ENCODE measurements at places on chromosomes 5 and 9.

DNA sequence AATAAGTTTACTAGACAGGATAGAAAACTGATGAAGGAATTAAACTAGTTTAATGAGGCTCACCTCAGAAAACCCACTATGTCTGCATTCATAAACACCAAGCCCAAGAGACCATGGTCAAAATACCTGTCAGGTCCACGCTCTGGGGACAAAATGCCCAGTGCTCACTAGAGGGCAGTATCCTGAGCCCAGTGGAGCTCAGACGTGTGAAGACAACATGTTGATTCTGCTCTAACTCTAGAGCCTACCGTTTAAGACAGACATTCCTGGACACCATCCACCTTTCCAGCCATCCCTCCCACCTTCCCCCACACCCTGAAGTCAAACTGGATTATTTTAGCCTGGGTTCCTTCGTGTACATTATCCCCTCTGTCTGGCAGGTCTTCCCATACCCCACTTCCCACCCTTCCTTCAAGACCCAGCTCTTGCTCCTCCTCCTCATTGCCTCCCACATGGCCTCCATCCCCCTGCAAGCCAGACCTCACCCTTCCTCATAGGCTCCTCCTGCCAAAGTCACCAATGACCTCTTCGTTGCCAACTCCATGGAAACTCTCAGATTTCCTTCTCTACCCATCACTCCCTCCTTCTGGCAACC lies 142.3 kb upstream of the FSTL4 start:
- no peak for DNase-seq

DNA sequence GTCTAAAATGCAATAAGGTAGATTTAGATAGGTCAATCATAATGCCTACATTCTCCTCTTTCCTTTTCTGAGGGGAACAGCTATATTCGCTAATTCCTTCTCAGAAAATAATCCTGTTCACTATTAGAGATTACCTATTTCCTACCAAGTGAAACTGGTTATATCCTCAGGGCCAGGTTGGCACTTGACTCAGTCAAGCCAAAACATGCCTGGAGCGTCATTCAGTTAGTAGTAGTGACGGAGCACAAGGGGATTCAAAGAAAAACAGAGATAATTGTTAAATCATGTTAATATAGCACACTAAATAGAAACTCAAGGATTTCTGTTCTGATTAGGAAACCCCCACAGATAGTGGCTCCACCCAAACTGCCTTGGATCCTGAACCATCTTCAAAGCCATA lies 515.4 kb upstream of the PTPRD start:
- no peak for DNase-seq

GRCh38 chr5:159657771-159658170 lies 258.5 kb upstream of the ADRA1B start:
- DNase-seq, result no peak

DNA sequence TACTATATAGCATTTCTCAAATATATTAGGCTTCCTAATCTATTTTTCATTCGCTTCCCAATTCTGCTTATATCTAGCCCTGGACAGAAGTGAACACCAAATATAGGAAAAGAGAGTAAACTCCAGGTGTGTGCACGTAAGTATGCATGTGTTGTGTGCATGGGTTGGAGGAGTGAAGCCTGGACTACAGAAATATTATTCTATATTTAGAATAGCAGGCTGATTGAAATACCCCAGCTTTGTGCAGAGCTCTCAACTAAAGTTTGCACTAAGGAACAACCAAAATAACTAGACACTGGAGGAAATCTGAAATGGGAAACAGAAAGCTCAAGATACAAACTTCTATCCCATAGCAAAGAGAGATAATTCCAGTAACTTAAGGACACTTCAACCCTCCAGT lies 198.8 kb downstream of the MARCHF11 start:
- DNase-seq, result no peak

DNA sequence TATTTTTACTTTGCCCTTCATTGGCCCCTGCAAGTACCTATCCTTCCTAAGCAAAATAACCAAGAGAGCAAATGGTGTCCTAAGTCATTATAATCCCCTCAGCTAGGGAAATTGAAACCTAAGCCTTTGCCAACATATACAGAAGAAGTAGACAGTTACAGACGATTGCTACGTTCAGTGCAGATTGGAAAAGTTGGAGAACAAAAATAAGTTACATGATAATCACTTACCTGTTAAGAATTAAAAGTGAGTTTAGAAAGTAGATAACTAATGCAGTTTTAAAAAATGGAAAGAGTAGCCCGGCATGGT lies 244.8 kb downstream of the MPDZ start:
- peak; percentile 74 for DNase-seq

- DNase-seq, result no peak
Measured at GRCh38 chr9:20023210-20023905, 234.5 kb upstream of the SLC24A2 start.

All from NCI-H2227 treated with DMSO at 0.1 percent for 48 hours (cell line).